CD4-positive, alpha-beta T cell treated with Interleukin-21 for 1 hour (primary cell): ENCODE measurements at places on chromosomes 16 and 17.

GRCh38 chr16:1297018-1297696, 12.3 kb upstream of the UBE2I start:
- DNase-seq, result no peak

DNA sequence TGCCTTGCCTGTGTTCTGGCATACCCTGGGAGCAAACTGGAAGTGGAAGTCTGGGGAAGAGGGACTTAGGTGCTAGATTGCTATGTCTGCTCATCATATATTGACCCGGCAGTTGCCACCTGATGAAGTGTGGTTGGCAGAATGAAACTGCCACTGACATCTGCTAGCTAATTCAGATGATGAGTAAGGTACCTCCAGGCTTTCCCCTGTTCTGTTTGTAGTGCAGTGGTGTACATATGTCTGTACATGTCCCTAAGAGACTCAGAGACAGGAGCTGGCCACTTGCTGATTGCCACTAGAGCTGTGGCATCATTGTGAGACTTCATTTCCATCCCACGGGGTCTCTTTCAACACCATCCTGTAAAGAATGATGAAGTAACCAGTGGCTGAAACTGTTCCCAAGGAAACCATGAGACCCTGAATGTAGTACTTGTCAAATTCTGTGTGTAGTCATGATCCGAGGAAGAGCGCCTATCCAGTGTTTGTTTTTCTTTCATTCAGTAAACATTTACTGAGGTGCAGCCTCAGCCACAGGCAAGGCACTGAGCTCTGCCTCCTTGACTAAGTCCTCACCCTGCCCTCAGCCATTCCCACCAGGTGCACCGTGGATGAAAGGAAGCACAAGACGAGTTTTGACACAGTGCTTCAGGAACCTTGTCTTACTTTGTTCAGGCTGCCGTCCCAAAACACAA, 13.2 kb downstream of the CLUAP1 start:
- DNase-seq, result no peak

DNA sequence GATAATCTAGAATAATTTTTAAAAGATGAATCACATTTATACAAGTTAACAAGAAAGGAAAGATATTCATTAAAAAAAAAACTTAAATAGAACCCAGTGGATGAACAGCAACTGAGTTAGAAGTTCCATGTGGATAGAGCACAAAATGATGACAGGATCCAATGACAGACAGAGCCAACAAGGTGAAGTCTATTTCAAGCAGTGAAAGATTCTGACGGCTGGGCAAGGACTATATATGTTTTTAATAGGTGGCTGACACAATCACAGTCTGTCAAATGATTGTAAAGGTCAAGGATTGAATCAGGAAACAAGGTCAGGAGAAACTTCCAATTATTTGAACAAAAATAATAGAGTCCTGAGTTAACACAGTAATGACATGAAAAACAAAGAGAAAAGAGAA, 1460.0 kb upstream of the CDH8 start:
- no peak for DNase-seq

DNA sequence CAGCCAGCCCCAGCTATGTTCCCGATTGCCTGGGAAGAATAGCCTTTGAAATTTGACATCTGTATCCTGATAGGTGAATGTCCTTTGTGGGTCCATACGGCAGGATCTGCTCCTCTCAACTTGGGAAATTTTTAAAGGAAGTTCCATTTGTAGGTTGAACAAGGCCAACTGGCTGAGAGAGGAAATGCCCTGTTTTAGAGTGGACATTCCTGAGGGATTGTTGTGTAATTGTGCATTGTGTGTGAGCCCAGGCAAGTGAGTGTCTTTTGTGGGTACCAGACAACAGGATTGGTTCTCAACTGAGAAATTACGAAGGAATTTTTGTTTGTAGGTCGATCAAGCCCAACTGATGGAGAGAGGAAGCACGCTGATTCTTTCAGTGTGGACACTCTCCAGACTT, 2.6 kb upstream of the CPHXL2 start:
- DNase-seq, result no peak

GRCh38 chr16:60945225-60945624, 1091.0 kb downstream of the CDH8 start:
- no peak for DNase-seq

GRCh38 chr17:62819511-62820221, 11.6 kb upstream of the MARCHF10 start:
- DNase-seq, result no peak

DNA sequence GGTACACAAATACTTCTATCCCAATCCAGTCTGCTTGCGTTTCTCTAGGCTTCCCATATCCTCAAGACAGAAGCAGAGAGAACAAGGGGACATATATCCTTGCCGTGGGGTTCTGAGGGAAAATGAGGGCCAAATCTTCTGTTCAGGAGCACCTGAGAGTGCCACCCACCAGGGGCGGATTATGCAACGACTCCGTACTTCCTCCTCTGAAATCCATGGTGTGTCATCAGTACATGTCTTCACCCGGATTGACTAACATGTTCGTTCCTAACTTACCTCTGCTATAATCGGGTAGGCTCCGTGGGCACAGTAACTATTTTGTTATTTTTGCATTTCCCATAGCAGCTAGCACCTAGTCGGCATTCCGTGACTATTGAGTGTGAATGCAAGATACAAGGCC, 7.8 kb upstream of the ZNF200 start:
- no peak for DNase-seq

DNA sequence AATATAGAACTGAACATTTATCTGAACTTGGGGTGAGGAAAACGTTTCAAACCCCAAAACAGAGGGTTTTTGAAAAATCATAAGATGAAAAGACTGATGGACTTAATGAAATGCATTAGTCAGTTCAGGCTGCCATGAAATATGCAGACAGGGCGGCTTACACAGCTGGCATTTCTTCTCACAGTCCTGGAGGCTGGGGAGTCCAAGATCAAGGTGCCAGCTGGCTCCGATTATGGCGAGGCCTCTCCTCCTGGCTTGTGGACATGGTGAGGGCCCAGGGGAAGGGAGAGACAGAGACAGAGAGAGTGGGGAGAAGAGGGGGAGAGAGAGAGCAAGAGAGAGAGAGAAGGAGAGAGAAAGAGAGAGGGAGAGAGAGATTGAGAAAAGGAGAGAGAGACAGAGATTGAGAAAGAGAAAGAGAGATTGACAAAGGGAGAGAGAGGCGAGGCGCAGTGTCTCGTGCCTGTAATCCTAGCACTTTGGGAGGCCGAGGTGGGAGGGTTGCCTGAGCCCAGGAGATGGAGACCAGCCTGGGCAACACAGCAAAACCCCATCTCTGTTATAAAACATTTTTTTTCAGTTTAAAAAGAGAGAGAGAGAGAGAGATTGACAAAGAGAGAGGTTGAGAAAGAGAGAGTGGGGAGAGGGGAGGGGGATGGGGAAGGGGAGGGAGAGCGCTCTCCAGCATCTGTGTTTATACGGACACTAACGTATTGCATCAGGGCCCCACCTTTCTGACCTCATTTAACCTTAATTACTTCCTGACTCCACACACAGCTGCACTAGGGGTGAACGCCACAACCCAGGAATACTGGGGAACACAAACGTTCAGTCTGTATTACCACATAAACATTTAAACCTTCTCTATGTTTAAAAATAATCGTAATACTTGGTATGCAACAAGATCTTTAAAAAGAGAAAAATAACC, 24.6 kb upstream of the RPH3AL start:
- DNase-seq, result no peak

DNA sequence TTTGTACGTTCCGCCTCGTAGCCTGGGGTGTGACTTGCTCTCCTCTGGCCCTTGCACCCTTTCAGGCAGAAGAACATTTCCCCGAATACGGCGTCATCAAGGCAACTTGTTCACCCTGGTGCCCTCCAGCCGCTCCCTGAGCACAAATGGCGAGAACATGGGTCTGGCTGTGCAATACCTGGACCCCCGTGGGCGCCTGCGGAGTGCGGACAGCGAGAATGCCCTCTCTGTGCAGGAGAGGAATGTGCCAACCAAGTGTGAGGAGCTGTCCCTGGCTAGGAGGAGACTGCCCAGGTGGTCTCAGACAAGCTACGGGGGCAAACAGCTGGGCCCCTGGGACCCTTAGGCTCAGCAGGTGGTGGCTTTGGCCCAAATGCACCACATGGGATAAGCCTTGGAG, 10.4 kb downstream of the LIMD2 start:
- no peak for DNase-seq

DNA sequence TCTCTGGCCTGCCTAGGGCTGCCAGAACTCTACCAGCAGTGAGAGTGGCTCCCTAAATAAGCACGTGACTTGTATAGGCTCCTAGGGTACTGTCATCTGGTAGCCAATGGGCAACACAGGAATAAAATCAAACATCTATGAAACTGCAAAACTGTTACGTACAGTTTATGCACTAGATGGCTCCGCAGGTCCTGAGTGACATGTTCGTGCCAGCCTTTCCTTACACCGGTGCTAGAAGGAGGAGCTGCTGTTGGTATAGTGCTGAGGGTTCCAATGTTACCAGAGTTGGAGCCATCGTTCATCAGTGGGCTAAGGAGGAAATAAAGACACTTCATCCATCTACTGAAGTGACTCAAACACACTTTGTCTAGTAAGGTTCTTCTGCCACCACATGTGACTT, 63.2 kb upstream of the TRAP1 start:
- peak; percentile 32 for DNase-seq

DNA sequence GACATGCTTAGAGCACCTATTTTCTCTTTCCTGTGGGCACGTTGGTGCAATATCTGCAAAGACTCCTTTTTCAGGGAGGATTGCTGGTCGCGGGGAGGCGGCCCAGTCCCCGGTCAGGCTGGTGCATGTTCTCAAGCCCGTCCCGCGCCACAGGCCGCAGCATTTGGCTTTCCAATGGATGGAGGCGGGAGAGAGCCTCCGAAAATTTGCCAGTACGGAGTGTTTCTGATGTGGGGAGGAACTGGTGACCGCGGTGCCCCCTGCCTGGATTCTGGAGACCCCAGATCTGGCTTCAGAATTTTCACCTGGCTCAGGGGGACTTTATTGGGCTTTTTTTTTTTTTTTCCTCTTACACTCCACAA, 2.3 kb downstream of the CMIP start:
- no peak for DNase-seq

GRCh38 chr16:50326835-50327465, 41.8 kb downstream of the BRD7 start:
- peak; percentile 80 for DNase-seq

- DNase-seq, result no peak
Observed at GRCh38 chr17:51666971-51667705, 406.8 kb downstream of the UTP18 start.

DNA sequence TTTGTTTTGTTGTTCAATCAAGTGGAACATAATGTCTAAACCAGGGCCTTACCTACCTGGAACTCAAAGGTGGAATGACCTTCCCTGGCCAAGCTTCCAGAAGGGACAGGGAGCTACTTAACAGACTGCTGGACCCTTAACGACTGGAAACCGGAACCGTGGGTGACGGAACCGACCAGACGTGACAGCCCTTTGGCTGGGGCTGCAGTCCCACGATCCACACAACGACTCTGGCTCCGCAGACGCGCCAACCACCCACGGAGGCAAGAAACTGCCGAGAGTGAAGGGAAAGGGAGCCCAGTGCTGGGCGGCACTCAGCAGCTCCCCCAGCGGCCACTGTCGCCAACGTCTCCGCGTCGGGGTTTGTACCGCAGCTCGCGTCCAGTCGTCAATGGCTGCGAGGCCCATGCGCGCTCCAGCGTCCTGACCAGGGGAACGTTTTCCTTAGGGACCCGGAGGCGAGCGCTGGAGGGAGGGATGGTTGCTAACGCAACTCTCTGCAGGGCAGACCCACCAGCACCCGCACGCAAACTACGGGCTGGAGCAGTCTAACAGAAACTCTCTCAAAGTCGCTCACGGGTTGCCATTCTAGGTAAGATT, 5.5 kb upstream of the KIF22 start:
- peak; percentile 81 for DNase-seq

- DNase-seq, result no peak
Observed at GRCh38 chr17:80869481-80870145, 122.0 kb upstream of the CHMP6 start.

GRCh38 chr17:67272312-67273047, 27.5 kb upstream of the HELZ start:
- DNase-seq, result peak; percentile 19

DNA sequence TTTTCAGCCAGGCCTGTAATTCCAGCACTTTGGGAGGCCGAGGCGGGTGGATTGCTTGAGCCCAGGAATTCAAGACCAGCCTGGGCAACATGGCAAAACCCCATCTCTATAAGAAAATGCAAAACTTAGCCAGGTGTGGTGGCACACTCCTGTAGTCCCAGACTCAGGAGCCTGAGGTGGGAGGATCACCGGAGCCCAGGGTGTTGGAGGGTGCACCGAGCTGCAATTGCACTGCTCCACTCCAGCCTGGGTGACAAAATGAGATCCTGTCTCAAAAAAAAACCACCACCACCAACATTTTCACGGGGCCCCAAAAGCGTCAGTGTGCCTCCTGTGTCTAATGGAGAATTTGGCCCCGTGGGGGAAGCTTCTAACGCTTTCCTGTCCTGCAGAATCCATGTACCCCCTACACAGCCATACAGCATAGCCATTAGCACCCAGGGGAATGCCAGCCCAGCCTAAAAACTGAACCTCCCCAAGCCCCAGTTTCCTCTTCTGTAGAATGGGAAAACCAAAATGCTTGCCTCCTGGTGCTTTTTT, 22.2 kb upstream of the MAP3K14 start:
- DNase-seq, result no peak
